ENCODE measurements at places on chromosomes 2 and 18.

GRCh38 chr2:189152483-189152882, 27.1 kb downstream of the COL5A2 start:
- DNase-seq: no peak

DNA sequence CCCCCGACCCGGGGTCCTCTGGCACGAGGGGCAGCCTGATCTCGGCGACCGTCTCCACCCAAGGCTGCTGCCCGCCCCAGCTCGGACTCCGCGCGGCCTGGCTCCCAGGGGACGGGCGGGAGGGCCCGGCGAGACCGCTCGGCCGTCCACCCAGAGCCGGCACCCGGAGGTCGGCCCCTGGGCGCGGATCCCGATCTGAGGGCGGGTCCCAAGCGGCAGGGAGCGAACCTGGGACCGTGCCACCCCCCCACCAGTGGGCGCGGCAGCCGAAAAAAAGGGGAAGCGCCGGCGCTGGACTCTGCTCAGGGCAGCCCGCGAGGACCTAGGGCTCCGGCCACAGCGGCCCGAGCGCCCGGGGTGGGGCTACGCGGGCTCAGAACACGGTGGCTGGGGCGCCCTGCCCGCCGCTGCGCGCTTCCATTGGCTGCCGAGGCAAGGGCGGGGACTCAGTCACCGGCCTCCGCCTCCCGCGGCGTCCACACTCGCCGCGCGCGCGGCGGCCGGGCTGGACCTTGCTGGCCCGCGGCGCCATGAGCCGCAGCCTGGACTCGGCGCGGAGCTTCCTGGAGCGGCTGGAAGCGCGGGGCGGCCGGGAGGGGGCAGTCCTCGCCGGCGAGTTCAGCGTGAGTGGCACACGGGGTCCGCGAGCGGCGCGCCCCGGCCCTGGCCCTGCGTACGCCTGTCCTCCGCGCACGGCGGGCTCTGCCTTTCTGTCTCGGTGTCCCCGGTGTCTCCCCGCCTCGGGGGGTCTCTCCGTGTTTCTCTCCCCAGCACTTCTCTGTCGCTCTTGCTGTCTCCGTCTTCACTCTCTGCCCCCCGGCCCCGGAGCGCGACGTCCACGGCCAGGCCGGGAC, at the start of gene PTPN18:
Gene PTPN18 (plus strand): TSS at position 479 of the 854 bp plus-strand sequence. CDS start 52 bp downstream, at position 531.
- peak; percentile 94 for DNase-seq

DNA sequence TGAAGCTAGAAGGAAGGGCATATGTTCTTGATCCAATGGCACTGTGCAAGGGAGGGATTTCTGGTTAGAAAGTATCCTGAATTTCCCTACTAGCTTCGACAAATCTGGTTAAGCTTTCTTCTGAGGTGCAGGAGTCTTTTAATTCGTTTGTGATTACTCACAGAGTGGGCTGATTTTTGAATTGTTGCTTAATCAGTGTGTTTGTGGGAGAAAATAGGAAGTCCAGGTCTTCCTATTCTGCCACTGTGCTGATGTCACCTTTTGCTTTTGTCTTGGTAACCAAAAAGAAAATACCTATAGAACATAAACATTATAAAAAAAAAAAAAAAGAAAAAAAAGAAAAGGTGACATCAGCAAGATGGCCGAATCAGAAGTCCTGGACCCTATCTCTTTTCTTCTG, 1008.6 kb downstream of the TSN start:
- no peak for DNase-seq

DNA sequence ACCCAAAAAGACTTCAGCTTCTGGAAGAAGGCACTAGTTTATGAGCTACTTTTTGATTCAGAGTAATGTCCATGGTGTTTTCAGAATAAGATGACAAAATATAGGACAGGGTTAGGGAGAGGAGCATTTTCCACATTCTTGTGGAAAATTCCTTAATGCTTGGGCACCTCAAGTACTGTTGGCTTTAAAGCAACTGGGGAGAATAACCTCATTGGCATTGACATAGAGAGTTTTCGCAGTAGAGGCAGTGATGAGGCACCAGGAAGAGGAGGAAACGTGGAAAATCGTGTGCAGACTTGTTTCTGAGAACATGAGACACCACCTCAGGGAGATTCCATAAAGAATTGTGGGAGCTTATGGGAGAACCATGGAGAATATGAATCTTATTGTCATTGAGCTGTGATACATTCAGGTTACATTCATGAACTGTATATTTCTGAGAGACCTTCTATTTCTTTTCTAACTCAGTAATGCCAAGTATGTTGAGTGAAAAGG, 929.0 kb upstream of the NRXN1 start:
- no peak for DNase-seq

DNA sequence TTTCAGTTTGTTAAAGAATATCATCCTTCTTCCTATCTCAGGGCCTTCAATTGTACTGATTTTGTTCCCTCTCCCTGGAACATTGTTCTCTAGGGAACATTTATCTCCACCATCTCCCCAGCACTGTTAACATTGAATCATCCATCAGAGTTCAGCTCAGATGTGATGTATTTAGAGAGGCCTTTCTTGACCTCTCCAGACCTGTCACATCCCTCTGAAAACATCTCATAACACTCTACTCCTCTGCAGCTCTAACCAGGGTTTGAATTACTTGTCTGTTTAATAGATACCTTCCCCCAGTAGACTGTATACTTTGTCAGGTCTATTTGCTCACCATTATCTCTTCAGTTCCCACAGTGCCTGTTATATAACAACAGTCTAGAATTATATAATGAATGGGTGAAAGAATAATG, 98.6 kb downstream of the GALNT1 start:
- peak; percentile 27 for DNase-seq

GRCh38 chr18:79874553-79875530, 76.6 kb downstream of the SLC66A2 start:
- DNase-seq: no peak

DNA sequence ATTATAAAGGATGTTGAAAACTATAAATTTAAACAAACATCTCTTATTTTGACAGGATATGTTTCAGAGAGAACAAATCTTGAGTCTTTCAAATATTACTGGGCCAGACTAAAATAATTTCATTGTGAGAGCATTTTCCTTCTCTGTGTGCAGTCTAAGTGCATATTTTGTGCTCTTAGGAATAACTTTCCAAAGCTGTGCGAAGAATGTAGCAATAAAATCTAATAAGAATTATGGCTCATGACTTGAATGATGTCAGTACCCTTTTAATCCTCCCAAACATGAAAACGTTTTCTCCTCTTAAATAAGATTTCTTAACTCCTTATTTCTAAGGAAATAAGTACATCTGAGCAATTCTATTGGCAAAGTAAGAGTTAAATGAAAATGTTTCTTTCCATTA, 76.2 kb upstream of the EFEMP1 start:
- DNase-seq: no peak

GRCh38 chr2:134692499-134692898, 26.3 kb downstream of the TMEM163 start:
- no peak for DNase-seq

All from dermis microvascular lymphatic vessel endothelial cell (primary cell).